ENCODE measurements at places on chromosomes 1 and 21. TPM values are rescaled to one million over a fixed set of nuclear protein-coding genes. Genes with fewer than 3 reads are reported as not detected.

The CFHR3 gene
- 0.31 TPM for polyA plus RNA-seq

The SPRR2B gene
- polyA plus RNA-seq = 0.16 TPM

DNA sequence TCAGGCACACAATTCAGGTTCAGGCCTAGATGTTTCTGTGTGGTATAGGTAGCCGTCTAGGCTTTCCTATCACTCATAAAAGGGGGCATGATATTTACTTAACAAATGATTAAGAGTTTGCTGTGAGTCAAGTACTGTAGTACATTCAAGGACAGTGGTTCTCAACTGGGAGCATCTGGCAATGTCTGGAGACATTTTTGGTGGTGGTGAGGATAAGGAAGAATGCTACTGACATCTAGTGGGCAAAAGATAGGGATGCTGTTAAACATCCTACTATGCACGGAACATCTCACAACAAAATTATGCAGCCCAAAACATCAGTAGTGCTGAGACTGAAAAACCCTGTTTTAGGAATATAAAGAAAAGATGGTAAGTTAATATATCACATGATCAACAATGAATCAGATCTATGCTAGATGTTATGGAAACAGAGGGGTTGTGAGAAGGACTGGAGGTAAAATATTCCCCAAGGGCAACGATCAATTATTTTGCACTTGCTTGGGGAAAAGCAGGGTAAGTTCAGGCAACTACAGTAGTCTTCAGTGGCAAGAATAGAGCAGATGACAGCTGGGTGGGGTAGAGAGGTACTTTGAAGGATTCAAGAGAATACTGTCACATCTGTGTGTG, 4.9 kb downstream of the DNTTIP2 start:
- DNase-seq = peak; percentile 9

DNA sequence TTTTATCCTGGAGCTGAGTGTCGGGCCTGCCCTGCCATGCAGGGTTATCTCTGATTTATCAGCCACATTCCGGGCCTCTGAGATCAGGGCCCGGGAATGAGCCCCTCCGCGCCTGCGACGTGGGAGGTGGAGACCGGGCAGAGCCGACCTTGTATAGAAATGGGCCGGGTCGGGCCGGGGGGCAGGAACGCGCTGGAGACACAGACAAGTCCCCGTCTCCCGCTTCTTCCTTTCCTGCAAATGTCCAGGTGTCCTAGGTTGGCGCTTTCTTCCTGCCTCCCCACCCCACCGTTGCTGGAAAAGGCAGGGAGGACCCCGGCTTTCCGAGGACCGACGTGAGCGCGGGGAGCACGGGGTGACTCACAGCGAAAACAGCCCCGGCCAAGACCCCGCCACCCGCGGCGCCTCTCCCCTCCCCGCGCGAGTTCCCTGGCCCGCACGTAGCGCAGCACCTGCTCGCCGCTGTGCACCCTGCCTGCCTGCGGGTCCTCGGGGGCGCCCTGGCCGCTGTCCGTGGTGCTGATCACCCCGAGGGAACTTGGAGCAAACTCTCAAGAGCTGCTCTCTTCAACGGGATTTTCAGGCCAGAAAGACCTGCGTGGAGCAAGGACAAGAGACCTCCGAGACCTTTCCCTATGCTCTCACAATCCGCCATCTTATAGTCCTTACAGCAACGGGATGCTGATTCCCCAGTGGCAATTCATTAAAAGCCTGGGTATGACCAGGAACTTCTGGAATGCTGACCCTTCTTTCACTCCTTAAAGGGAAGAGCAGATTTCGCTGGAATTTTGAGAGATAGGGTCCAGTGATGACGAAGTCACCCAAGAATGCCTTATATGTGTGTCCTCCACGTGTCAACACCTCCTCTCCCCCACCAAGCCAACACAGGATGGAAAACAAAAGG, 475 bp upstream of the NPPB start:
- peak; percentile 82 for DNase-seq

The C1orf226 gene
- polyA plus RNA-seq = 18.0 TPM

The SIK1 gene
- polyA plus RNA-seq = 5.4 TPM

- no peak for DNase-seq
Observed at GRCh38 chr1:168348146-168348709, 67.6 kb downstream of the TBX19 start.

Data from renal pelvis (tissue), 12 donors.